ENCODE measurements at places on chromosomes 5 and 9.

- no peak for DNase-seq
Measured at GRCh38 chr9:78905986-78906755, 609.2 kb downstream of the PSAT1 start.

DNA sequence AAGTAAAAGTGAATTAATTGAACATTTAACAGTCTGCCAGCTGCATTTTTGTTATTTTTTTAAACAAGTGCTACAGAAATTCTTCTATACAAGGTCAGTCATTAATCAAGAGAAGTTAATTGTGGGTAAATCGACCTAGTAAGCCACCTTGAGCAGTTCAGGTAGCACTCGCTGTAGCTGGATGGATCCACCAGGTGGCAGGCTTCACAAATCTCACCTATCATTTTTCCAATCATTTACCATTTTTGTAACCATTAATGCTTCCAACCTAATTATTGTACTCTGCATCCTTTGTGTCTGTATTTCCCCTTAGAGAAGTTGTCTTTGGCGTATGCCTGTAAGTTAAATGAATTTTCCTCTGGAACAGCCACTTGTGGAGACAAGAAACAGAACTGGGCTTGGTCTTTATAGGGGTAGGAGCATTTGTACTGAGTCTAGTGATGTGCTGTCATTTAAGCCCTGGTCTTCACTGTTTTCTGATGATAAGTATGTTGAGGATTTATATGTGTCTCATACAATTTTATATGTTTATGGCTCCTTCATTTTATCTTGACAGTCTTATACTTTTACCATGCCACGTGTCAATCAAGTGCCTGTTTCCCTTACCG lies 39.5 kb downstream of the CD180 start:
- DNase-seq = no peak

DNA sequence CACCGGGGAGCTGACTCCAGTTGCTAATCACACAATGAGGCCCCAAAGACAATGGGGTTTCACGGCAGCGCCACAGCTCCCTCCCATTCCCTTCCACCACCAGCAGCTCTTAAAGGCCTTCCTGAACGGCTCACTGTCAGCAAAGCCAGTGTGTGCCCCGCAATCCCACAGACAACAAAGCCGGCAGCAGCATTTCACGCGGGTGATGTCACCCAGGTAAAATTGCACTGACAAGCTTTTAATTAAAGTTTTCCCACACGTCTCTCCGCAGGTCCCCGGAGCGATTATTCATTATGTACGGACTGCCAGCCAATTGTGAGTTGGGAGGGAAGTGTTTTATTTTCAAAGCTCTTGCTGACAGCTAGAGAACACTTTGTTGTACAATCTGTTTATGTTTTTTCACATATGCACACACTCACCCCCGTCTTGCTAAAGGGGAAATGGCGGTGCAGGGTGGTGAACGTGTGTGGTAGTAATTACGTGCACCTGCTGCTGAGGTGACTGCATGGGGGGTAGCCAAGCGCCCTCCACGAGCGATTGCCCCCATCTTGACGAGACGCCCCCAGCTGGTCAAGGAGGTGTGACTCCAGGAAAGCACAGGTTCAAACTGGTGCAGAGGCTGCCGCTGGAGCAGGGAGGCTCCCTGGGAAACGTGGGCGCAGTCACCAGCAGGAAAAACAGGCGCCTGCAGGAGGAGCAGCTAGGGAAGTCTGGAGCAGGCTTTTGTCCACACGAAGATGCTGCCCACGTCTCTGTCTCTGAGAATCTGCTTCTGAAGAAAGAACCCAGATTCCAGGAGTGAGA lies 65.0 kb downstream of the IRX2 start:
- DNase-seq = peak; percentile 33

- DNase-seq = peak; percentile 77
Measured at GRCh38 chr9:4741365-4742089, 525 bp upstream of the AK3 start.

DNA sequence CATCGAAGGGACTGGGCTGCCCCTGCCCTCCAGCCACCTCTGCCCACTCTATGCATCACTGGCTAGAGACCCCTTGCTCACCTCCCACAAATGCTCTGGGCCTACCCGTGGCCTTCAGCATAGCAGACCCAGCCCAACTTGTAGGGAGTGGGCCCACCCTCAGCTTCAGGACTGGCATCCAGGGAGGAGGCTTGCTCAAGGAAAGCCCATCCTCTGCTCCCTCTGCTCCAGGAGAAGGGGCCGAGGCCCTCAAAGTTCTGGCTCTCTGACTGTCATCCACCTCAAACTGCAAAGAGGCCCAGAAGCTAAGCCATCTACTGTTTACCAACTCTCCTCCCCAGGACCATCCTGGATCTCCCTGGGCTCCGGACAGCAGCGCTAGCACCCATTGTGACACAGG lies 84.5 kb downstream of the C5orf15 start:
- DNase-seq = no peak

DNA sequence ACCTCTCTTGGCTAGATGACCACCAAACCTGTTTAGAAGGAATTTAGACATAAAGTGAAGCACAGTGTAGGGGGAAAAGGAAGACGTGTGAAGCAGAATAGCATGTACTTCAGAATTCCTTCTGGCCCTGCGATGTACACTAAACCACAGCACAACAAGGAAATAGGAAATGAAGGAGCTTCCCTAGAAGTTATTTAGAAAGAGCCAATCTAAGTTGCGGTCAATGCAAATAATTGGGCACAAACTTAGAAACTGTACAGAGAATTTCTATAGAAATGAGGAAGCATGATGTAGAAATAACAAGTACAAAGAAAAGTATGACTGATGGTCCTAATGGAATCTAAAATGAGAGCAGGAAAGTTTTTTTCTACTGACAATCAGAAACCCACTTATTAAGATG lies 41.5 kb downstream of the ANKRD55 start:
- DNase-seq = no peak

GRCh38 chr9:91732187-91733005 lies 217.6 kb downstream of the ROR2 start:
- DNase-seq = no peak

GRCh38 chr5:179251276-179251969 lies 93.8 kb downstream of the ADAMTS2 start:
- peak; percentile 53 for DNase-seq

DNA sequence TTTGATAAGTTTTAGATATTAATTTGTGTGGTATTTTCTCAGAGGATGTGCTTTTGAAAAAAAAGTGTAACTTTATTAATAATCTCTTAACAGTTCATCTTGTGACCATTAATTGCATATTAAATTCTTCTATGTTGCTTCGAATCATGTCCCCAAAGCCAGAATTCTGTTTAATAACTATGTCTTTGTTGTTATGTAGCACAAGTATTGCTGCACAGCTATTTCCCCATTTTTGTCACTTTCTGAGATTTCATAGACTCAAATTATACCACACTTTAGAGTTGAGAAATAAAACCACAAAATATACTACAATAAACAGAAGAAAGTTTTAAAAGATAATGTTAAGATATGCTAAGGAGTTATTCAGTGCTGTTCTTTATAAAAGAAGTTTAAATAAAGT lies 2.8 kb downstream of the MEF2C start:
- DNase-seq = no peak

GRCh38 chr5:32044434-32044833 lies 129.7 kb downstream of the GOLPH3 start:
- no peak for DNase-seq
